ENCODE measurements at places on chromosomes 16 and 17.

DNA sequence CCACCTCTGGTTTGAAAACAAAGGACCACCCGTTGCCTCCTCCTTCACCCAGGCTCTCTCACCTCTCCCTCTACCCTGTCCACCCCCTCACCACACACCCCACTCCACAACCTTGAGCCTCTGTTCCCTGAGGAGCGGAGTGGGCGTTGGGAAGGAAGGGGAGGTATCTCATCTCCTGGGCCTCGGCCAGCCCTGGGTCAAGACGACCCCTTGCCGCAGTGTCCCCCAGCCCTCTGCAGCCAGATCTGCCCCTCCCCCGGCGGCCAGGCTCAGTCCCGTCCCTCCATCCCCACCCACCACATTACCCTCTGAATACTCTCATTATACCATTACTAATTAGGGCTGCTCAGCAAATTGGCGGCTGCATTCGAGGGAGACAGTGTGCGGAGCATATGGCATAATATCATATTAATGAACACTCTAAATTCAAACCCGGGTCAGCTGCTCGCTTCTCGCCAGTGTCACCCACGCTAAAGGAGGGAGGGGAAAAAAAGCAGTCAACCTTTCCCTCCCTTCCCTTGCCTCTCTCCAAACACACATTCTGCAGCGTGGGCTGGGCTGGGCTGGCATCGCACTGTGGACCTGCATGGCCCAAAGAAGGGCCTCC, 123.2 kb upstream of the LHX1 start:
- no peak for DNase-seq

GRCh38 chr16:29986231-29986630, 9.2 kb downstream of the HIRIP3 start:
- no peak for DNase-seq

DNA sequence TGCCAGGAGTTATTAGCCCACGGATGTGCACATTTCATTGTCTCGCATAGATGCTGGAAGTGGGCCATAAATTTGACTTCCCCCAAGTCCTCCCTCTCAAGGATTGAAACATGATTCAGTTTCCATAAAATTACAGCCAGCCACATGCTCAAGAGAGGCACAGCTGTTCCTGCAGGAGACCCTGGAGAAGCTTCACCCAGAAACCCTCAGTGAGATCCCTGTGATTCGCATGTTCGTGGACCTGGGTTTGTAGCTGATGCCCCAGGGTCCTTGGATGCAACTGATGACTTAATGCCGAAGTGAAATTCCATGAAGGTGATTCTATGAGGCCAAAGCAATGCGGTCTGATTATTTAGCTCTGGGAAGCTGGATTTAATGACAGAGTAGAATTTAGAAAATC, 24.7 kb upstream of the AQP8 start:
- no peak for DNase-seq

- no peak for DNase-seq
Measured at GRCh38 chr16:65819136-65819898, 547.2 kb upstream of the CDH5 start.

DNA sequence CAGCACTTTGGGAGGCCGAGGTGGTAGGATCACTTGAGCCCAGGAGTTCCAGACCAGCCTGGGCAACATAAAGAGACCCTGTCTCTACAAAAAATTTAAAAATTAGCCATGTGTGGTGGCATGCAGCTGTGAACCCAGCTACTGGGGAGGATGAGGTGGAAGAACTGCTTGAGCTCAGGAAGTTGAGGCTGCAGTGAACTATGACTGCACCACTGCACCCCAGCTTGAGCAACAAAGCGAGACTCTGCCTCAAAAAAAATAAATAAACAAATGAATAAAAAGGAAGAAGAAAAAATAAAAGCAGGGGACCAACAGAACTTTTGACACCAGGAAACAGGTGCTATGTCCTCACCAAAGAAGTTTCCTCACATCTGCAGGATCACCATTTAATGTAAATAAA, 14.2 kb downstream of the TERF2 start:
- no peak for DNase-seq

- peak; percentile 42 for DNase-seq
Measured at GRCh38 chr17:10754109-10754508, 24.3 kb upstream of the TMEM220 start.

GRCh38 chr17:78278139-78278741, 46.8 kb downstream of the TMEM235 start:
- DNase-seq = peak; percentile 75

GRCh38 chr17:10325031-10325695, 47.6 kb downstream of the MYH13 start:
- DNase-seq = no peak

DNA sequence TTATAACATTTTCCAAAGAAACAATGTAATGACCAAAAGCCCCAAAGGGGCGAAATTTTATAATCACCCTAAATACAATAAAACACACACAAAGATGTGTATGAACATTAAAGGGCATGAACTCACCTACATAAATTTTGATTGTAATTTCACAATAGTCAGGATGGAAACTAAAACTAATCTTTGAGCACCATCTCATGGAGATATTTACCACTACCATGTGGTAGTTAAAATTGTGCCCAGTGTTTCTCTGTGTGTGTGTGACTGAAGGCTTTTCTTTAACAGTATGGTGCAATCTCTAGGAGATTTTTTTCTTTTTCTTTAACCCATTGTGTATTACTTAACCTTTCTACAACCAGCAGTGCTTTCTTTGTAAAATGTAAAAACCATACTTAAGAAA, 19.7 kb upstream of the MEIOC start:
- DNase-seq = no peak

GRCh38 chr17:48617471-48618255, 2.6 kb upstream of the HOXB8 start:
- no peak for DNase-seq

DNA sequence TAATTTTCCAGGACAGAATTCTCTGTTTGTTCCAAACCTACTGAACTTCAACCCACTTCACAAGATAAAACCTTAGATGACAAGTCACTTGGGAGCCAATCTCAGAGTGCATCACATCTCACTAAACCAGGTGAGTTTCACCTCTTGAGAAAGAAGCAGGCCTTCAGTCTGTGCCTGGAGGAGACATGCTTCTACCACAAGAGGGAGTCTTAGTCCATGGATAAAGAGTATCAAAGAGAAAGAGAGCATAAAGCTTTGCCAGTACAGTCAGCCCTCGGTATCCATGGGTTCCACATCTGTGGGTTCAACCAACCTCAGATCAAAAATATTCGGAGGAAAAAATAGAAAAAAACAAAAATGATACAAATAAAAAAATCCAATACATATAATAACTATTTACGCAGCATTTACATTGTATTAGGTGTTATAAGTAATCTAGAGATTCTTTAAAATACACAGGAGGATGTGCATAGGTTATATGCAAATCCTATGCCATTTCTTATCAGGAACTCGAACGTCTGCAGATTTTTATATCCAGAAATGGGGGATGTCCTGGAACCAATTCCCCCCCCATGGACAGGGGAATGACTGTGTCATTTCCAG, 37.7 kb downstream of the DUSP14 start:
- peak; percentile 44 for DNase-seq

- no peak for DNase-seq
Measured at GRCh38 chr16:23398987-23399805, 53.8 kb downstream of the COG7 start.
